ENCODE measurements at places on chromosomes 4 and X. TPM values are rescaled to one million over a fixed set of nuclear protein-coding genes. Genes with fewer than 3 reads are reported as not detected.

DNA sequence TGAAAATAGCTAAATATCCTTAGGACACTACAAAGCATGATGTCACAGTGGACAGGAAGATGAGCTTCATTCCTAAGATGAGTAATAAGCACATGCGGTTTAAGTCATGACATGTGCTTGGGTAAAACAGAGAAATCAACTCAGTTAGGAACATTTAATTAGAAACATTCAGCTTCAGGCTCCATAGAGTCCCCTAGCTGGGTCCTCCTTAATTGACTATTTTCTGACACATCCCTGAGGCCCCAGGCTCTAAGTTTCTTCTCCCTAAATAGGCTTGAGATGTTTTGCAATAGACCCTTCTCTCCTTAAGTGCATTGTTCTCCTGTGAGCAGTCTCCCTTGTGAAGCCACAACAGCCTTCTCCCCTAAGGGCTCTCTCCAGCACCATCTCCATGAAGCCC is 70.4 kb upstream of the ANXA3 start:
- no peak overlapping the region for H3K4me3 ChIP-seq
- no peaks in the 10 kb centered on the region for H3K27me3 ChIP-seq
- H3K36me3 ChIP-seq, result no peaks in the 10 kb centered on the region
- DNase-seq, result no peak

The PNMA6E gene
- not detected for polyA plus RNA-seq

The LINC00632 gene
- polyA plus RNA-seq, result not detected

- H3K36me3 ChIP-seq, result no peaks in the 10 kb centered on the region
- no peak overlapping the region for H3K27ac ChIP-seq
- H3K27me3 ChIP-seq, result no peaks in the 10 kb centered on the region
- DNase-seq, result no peak
Observed at GRCh38 chr4:7389719-7390118, 45.0 kb downstream of the PSAPL1 start.

DNA sequence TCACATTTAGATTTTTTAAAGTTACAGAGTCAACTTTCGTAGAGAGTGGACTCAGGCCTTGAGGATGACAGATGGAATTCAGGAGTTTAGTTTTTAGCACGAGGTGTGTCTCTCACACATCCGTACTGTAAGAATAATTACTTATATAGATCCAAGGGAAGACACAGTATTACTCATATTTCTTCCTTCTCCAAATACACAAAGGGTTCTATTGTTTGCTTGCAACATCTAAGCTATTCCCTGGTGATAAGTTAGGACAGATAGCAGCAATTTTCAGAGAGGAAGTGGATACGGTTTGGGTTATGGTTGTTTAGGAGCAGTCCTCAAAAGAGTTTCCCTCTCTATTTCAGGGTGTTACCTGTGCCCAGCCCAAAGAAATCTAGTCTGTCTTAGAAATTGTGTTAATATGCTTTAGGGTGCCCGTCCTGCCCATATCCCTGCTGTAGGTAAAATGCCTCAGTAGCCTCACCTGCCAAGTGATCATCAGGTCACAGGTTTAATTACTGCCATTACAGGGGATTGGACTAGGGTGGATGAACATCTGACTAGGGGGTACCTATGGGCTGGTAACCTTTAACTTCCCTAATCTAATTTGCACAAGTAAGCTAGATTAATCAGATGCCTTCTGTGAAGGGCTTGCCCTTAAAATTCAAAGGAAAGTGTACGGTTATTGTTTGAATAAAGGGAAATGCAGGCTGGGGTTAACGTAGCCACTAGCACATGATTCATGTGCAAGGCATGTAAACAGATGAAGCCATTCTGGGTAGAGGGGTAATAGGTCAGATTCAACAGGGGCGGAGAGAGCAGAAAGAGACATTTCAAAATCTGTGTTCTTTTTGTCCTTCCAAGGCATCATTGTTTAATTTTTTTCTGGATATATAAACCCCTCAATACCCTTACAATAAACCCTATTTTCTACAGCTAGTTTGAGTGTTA is 8.7 kb upstream of the PPP3CA start:
- H3K36me3 ChIP-seq, result no peaks in the 10 kb centered on the region
- no peaks in the 10 kb centered on the region for H3K4me1 ChIP-seq
- DNase-seq, result no peak
- no peak overlapping the region for H3K4me3 ChIP-seq
- no peak overlapping the region for H3K27ac ChIP-seq
